ENCODE measurements at places on chromosomes 12 and 14.

DNA sequence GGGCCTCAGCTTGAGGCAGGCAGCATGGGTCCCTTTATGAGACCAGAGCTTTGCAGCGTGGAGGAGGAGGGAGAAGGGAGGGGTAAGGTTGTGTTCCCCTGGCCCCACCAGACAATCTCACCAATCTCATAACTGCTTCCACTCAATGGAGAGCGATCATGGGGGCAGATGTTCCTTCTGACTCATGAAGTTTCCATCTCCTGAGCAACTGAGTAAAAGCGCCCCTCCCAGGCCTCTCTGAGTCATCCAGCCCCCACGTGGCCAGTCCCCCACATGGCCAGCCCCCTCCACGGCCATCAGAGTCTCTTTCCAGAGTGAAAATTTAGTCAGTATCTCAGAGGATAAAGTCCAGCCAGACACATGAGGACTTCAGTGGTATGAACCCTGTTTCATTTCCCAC is 39.2 kb upstream of the PLXNC1 start:
- DNase-seq: no peak

- no peak for DNase-seq
Observed at GRCh38 chr14:59868021-59868420, 2.6 kb downstream of the RTN1 start.

GRCh38 chr12:84702001-84702400 is 210.6 kb downstream of the SLC6A15 start:
- DNase-seq: no peak

DNA sequence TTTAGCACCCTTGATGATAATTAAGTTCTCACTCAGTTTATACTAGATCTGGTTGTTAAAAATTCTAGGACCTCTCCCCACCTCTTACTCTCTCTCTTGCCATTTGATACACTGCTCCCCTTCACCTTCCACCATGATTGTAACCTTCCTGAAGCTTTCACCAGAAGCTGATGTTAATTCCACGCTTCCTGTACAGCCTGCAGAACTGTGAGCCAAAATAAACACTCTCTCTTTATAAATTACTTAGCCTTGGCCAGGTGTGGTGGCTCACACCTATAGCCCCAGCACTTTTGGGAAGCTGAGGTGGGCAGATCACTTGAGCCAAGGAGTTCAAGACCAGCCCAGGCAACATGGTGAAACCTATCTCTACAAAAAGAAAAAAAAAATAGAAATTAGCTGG is 11.1 kb upstream of the HECTD4 start:
- DNase-seq: no peak

DNA sequence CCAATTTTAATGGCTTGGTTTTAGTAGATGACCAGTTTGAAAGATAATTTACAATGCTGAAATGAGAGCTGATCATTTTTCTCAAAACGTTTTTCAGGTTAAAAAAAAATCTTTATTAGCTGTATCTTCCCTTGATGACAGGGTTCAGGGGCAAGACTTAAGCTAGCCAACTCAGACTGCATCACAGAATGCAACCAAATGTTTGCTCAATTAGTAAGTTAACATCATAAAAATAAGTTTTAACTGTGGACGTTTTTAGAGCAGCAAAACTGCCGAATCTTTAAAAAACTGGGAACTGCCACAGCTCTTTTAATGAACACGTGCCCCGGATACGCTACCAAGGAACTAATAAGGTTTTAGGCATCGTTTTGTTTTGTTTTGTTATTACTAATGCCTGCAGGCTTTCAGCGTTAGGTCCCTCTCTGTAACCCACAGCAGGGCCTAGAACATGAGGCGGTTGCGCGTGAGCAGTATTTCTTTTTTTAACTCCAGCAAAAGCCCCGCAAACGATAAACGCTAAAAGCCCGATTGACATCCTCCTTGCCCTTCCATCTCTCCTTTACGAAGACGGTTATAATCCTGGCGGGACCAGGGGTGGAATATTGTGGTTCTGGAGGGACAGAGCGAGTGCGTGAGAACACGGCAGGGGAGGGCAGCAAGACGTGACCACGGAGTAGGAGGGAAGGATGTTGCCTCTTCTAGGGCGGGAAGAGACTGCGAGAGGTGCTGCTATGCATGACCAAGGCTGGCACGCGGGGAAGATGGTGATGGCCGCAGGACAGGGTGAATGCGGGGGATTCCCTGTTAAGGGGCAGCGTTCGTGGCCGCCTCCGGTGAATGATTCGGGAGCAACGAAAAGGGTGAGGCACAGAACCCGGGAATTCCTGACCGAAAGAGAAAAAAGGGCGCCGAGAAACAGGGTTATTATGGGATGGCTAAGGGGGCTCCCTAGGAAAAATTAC is 652 bp downstream of the SUPT16H start:
- no peak for DNase-seq

GRCh38 chr12:27981874-27982273 is 9.3 kb upstream of the PTHLH start:
- no peak for DNase-seq

- no peak for DNase-seq
Observed at GRCh38 chr14:75010472-75011093, 7.9 kb downstream of the EIF2B2 start.

DNA sequence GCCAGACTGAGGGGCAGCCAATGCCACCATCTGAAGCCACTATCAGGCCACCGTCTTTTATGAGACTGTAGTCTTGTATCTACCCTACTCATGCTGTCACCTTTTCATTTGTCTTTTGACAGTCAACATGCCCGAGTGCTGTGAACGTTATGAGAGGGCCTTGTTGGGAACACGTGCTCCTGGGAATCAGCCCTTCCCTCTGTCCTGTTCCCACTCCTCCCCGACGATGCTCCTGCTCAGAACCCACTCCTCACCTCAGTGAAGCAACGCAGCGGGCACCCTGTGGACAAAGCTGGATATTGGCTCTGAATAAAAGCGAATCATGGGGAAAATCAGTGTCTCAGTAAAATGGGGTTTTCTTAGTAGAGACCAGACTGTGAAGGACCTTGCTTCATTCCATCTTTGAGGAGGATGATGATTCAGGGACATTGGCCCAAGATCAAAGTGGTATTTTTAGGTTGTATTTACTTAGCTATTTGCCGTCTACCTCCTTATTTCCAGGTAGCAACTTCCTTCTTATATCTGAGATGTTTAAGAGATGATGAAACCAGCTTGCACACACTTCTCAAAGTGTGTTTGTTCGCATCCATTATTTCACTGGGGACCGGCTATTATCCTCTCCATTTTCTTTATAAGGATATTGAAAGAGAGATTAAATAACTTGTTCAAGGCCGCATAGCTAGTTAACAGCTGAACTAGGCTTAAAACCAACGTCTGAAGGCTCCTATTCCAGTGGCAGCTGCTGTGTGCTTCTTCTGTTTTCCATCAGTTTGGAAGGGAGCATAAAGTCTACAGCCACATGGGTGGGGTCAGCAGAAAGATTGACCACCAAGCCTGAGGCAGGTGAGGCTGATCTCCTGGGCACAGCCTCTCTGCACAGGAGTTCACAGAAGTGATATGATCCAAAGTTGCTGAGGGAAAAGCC is 43.9 kb upstream of the CTDSP2 start:
- DNase-seq: no peak

GRCh38 chr14:77457115-77457521 is 283 bp downstream of the VIPAS39 start:
- DNase-seq: no peak

DNA sequence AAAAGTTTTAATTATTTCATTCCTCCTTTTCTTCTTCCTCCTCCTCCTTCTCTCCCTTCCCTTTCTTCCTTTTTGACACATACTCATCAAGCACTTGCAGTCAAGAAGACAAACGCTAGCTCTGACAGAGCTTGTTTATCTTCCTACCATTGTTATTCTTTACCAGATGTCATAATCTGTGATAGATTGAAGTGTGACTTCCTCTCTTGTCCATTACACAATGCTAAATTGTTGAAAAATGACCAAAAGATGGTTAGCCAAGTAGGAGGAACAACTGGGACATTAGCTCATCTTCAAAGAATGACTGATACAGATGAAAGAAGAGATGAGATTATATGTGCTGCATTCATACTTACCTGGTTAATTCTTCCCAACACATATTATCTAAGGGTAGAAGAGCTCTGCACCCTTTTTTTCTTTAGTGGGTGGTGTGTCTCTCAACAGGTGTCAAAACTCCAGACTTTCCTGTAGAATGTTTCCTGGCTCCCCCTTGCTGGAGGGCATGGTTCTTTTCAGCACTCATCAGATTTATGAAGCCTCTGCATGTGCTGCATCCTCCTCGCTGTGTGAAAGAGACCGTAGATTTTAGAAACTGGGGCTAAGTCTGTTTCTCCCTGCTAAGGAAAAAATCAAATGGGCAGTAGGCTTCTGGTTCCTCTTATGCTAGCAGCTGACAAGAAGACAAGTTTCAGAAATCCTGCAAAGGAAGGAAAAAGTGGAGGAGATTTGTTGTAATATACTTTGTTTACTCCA is 147.1 kb downstream of the TMX1 start:
- no peak for DNase-seq

- DNase-seq: no peak
Observed at GRCh38 chr12:68505970-68506369, 104.7 kb upstream of the RAP1B start.

DNA sequence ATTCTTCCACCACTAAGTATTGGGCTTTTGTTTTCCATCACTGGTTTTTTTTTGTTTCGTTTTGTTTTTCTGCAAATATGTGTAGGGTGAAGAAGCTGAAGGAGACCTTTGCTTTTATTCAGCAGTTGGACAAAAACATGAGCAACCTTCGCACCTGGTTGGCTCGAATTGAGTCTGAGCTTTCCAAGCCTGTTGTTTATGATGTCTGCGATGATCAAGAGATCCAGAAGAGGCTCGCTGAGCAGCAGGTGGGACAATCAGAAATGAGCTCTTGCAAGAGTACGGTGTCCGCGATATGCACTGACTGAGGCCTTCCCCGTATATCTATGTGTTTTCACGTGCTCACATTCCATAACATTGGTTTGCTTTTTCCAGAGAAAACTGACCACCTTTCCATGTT is 91.5 kb downstream of the ESR2 start:
- DNase-seq: no peak

- DNase-seq: no peak
Observed at GRCh38 chr12:69435644-69436043, 34.5 kb upstream of the FRS2 start.

GRCh38 chr14:33611405-33612196 is 339.3 kb downstream of the EGLN3 start:
- peak; percentile 56 for DNase-seq

DNA sequence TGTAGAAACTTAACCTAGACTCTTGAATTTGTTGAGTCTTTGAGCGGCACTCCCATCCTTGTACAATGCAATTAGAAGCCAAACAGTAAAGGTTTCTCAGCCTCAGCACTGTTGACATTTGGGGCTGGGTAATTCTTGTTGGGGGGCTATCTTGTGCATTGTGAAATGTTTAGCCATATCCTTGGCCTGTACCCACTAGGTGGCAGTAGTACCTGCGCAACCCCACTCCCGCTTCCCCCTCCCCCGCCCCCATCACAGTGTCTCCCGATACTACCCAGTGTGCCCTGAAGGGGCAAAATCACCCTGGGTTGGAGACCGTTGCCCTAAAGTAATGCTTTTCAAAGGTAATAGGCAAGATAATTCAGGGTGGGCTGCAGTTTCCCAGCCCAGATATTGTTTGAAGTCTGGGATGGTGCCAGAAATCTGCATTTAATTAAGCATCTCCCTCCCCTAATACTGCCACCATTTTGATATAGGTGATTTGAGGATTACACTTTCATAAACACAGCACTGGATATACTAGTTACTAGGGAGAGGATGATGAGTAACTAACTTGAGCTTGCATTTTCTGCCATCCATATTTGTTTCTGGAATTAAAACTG is 1.8 kb downstream of the COX6A1 start:
- peak; percentile 27 for DNase-seq

GRCh38 chr14:30349520-30349919 is 209.4 kb upstream of the G2E3 start:
- no peak for DNase-seq
